CD14-positive monocyte (primary cell): ENCODE measurements at places on chromosomes 11 and 22.

- DNase-seq, result no peak
These were observed 38.8 kb downstream of the PTPRJ start for GRCh38 chr11:48019217-48019584.

DNA sequence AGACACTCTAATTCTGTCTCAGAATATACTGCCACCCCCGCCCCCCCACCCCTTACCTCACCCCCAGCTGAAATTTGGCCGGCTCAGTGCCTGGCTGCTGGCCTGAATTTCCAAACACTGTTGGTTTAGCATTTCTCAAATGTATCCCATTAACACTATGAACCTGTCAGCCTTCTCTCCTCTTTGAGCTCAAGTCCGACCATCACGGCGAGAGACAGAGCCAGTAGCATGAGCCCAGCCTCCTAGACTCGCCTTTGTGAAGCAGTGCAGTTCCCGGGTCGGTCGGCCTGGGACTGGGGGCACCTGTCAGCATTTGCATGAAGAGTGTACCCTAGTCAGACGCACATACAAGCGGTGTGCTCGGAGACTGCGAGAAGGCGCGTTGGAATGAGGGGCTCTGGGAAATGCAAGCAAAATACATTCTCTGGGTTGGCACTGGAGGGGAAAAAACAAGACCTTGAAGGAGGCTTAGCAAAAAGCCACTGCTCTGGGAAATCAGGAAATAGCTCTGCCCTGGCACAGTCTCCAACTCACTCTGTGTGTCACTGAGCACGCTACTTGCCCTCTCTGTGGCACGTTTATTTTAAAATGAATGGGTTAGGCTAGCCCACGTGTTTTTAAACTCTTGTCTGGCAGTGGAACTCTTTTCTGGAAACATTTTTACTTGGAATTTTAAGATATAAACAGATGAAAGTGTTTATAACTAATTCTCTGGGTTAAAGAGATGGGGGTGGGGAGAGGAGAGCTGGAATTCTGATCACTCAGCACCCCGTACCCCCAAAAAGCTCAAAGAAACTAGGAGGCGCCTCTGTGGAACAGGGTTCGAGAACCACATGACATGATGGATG is 108.3 kb downstream of the TIMP3 start:
- no peak for DNase-seq

DNA sequence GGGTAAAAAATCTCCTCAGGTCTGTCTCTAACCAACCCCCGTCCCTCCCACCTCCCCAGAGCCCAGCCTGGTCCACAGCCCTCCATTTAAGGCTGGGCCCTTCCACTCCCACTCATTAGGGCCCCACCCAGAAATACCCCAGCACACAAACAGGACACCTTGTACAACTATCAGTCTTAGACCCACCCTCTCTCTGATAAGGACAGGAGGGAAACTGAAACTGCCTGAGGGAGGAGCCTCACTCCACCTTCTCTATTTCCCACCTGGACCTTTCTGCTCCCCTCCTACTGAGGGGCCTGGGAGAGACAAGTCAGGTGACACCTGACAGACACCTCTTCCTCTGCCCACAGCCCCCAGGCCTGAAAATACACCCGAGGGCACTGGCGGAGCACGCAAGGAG is 90.2 kb downstream of the PLEKHA7 start:
- no peak for DNase-seq

- DNase-seq, result peak; percentile 5
These were observed 157.7 kb downstream of the C11orf91 start for GRCh38 chr11:33542921-33543320.

- no peak for DNase-seq
These were observed 953 bp downstream of the ATG16L2 start for GRCh38 chr11:72815110-72815618.

- no peak for DNase-seq
These were observed 46.4 kb downstream of the QSER1 start for GRCh38 chr11:32939046-32939445.

GRCh38 chr22:21951931-21952465 is 650 bp downstream of the PPM1F start:
- DNase-seq, result peak; percentile 60

DNA sequence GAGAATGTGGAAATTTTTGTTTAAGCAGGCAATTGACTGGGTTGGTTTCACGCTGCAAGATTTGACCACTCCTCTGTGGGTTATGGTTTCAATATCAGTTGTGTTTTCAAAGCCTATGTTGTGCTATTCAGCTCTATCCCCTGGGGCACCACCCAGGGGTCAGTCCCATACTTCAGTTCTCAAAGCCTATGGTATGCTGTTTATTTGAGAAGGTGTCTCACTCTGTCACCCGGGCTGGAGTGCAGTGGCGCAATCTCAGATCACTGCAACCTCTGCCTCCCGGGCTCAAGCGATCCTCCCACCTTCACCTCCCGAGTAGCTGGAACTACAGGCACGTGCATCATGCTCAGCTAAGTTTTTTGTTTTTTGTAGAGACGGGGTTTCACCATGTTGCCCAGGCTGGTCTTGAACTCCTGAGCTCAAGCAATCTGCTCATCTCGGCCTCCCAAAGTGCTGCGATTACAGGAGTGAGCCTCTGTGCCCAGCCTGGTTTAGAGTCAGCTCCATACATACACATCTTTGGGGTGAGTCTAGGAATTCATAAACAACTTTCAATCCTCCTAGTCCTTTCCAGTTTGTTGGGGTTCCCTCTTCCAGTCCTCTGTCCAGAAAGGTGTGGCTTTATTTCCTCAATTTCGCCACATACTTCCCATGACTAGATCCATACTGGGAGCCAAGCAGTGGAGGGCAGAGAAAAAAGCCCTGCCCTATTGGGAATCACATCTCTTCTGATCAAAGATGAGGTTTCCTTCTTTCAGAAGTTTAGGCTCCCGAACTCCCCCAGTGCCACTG is 35.0 kb upstream of the MAPK1 start:
- DNase-seq, result no peak

DNA sequence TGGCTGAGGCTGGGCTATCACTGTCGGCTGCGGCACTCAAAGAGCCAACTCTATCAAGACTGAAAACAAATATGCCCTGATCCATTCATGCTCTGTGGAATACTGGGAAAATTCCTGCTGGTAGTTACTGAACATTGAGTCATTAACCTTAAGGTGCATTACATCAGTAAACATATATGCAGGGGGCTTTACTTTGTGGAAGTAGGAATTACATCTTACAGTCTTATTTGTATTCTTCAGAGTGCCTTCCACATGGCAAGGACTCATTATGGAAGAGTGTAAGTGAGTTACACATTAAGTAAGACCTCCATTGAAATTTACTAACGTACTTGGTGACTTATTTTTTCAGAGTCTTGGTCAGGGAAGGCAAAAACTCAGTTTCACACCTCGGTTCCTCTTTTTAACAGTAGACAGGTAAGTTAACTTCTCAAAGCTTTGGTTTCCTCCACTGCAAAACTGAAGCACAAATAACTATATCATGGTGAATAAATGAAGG is 4.5 kb downstream of the OR5B21 start:
- no peak for DNase-seq

- no peak for DNase-seq
These were observed 68.3 kb downstream of the CHST1 start for GRCh38 chr11:45597097-45597496.

DNA sequence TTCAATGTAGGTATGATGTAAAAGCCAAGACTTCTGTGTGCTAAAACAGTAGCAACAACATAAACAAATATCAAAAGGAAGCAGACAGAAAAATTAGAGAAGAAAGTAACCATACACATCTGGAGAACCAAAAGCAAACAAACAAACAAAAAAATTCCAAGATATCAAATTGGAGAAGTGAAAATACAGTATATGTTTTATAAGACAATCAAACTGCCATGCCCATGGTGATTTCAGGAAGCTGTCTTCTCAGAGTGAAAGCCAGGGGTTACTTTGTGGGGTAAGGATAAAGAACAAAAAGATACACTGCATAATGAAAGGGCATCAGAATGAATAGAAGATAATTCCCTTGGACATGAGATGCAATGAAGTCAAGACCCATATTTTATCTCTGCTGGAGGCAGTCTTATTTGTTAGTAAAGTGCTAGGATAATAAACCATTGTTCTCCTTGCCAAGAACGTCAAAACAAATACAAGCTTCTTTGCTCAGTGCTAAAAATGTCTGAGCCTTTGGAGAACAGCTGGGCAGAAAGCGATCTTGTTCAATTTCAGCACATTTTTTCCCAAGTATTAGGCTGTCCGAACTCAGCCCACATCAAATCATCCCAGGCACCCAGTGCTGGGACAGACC is 38.1 kb upstream of the LDLRAD3 start:
- no peak for DNase-seq

- DNase-seq, result peak; percentile 41
These were observed 125.6 kb upstream of the BLID start for GRCh38 chr11:122241566-122241965.

DNA sequence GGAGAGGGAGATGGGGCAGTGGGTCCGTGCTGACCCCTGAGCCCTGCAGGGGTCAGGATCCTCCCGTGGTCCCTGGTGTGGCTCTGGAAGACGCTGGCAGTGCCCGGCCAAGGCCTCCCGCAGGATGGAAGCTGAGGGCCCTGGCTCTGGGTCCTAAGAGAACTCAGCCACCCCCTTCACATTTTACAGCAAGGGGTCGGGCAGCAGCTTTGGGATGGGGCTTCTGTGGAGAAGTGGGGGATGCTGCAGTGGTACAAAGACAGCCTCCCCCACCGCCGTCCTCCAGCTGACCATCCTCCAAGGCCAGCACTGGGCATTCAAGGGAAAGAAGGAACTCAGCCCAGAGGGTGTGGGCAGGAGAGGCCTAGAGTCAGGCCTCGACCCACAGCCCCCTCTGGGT is 21.8 kb upstream of the CRYBB3 start:
- no peak for DNase-seq

GRCh38 chr11:114678125-114679036 is at the start of gene NXPE2:
NXPE2 (plus strand) TSS chr11:114678527; CDS start chr11:114678576, 49 bp downstream.
- no peak for DNase-seq

DNA sequence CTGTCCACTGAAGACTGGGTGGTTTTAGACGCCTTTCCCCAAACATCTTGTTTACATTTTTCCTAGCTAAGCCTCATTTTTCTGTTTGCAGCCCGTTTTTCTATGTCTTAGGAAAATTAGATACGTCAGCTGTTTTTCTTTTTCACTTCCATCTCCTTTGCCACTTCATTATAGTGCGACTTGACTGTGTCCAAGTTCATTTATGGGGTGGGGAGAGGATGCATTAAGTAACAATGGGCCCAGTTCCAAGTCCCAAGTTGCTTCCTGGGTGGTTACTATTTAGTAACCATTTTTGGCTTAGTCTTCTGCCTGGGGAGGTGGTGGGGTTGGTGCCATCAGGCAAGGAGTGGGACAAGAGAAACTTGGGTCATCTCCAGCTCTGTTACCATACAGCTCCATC is 83.0 kb downstream of the TRAF6 start:
- no peak for DNase-seq

DNA sequence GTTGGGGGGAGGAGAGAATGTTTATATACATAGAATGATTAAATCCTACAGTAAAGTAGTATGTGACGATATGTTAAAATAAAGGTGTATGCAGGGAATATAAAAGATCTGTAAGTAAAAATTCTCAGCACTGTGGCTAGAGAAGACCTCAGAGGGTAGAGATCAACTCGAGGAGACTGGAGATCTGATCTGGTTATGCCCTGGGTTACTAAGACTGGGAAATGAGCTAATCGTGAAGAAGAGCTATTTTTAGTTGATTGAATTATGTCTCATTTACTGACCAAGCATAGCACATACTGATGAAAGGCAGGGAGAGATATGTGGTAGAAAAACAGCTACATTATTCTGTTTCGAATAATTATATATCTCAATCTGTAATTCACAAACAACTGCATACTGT is 42.8 kb upstream of the ALKBH3 start:
- DNase-seq, result no peak

DNA sequence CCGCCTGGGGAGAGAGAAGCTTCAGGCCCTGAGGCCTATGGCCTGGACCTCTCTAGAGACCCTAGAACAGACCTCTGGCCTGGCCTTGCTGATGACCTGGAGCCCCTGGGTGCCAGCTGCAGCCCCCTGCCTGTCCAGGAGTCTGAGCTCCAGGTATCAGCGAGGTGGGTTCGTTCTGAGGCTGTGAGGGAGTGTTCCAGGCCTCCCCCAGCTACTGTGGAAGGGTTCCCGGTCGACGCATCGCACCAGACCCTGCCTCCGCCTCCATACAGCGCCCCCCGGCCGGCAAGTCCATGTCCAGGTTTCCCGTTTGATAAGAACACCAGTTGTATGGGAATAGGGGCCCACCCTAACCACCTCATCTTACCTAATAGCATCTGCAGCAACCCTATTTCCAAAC is 111.1 kb downstream of the KCNQ1 start:
- DNase-seq, result no peak

DNA sequence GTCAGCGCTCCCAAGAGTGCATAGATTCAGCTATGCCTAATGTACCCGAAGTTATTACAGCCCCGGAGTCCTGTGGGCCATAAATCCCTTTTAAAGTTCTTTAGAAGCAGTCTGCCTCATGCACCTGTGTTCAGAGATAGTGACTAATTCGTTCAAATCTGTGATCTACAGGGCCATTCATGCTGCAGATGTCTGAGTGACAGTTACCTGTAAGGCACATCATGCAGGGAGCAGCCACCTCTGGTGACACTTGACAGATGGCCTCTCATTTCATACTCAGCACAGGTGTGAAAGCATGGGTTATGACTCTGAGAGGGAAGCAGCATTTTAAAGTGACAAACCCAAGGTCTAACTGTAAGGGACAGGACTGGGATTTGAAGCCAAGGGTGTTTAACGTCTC is 2.4 kb upstream of the E2F8 start:
- DNase-seq, result no peak

GRCh38 chr11:35373284-35373933 is 45.9 kb downstream of the SLC1A2 start:
- DNase-seq, result no peak

DNA sequence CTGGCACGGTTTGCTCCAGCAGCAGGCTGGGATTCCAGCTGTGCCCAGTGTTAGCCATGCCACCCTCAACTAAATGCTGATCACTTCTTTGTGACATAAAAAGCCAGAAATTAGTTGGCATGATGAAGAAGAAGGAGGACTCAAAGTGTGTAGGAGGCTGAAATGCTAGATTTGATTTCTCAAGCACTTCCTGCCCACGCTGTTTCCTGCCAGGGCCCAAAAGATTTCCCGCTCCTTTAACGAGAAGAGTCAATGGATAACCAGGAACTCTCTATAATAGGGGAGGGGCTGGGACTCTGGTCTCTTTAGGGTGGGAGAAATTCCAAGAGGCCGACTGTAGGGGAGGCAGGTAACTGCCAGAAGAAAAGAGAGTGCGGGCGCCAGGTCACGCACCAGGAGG is 26.4 kb downstream of the APOL3 start:
- no peak for DNase-seq

GRCh38 chr11:84316866-84317555 is 1030.8 kb upstream of the CCDC90B start:
- no peak for DNase-seq

- DNase-seq, result no peak
These were observed 911.9 kb downstream of the METTL15 start for GRCh38 chr11:29019960-29020683.

GRCh38 chr11:113338730-113339129 is 24.3 kb downstream of the TTC12 start:
- no peak for DNase-seq

DNA sequence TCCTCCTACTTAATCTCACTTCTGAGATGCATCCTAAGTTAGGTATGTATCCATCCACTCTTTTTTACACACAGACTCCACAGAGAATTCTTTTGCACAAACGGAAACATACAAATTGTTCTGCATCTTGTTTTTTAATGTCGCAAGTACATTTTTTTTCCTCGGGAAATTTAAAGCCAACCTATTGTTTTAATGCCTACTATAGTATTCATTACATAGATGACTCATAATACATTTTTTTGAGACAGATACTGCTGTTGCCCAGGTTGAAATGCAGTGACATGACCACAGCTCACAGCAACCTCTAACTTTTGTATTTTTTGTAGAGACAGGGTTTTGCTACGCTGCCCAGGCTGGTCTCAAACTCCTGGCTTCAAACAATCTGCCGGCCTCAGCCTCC is 90.8 kb upstream of the TMEM45B start:
- no peak for DNase-seq
